Islet precursor cell (in vitro differentiated cells): ENCODE measurements at places on chromosomes 2 and 18.

DNA sequence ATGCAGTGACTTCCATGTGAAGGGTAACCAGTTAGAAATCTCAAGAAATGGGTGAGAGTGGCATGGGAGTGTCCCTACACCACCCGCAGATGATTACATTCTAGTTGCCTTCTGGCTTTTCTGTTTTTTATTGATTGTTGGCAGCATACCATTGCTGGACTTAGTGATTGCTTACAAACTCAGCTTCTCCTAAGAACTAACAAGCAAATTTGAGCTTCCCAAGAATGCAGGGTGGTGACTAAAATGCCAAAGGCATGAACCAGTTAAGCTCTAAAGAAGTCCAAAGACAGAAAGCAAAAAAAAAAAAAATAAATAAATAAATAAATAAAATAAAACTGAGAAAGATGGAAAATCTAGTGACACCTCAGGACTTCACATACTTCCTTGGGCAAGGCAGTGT lies 245.5 kb upstream of the PARD3B start:
- no peak for DNase-seq

DNA sequence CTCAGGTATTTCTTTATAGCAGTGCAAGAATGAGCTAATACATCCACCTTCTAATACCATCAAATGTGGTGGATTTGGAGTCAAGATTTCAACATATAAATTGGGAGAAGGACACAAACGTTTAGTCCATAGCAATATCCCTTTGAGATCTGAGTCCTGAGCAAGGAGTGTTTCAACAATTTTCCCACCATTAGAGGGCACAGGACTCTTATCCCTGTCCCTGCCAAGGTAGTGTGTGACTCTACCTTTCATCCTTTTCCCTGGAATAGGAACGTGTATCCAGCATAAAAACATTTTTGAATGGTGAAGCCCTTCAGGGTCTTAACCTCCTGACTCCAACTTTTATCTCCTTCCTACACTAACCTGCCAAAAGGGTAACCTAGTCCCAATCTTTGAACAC lies 181.3 kb upstream of the SRD5A2 start:
- no peak for DNase-seq

GRCh38 chr2:102046135-102046986 lies 54.6 kb downstream of the IL1R2 start:
- DNase-seq, result no peak

DNA sequence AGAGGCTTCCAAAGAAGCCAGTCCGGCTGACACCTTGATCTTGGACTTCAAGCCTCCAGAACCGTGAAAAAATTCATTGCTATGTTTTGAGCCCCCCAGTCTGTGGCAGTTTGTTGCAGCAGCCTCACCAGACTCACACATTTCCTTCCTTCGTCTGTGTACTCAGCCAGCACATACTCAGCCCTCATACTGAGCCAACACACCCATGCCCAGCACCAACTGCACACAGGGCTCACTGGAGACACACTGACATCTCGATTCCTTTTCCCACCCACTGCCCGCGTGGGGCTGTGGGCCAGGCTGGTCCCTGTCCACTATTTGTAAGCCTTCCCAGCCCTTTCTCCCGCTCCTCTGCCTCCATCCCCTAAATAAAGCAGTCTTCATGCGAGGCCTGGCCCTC lies 24.1 kb upstream of the NMUR1 start:
- no peak for DNase-seq

GRCh38 chr2:147925886-147926285 lies 81.1 kb downstream of the ACVR2A start:
- no peak for DNase-seq

GRCh38 chr2:217948351-217948791 lies 54.4 kb downstream of the TNS1 start:
- no peak for DNase-seq

GRCh38 chr2:74522516-74522915 lies 3.5 kb downstream of the DQX1 start:
- no peak for DNase-seq

DNA sequence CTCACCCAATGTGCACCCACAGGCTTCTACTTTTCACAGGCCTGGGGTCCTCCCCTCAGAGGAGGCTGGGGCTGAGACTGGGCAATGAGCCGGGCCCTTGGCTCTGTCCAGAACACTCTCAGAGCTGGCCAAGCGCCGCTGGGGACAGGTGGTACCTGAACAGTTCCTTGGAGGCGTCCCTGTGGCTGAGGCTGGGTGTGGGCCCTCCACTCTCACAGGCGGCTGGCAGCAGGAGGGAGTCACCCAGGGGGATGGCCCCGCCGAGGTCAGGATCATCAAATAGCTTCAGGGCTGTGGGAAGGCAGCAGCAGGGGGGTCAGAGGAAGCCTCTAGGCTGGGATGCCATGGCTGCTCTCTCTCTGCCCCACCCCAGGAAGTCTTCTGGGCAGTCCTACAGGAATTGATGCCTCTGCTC lies 27.1 kb downstream of the HS1BP3 start:
- DNase-seq, result peak; percentile 51

- peak; percentile 66 for DNase-seq
Observed at GRCh38 chr18:76875390-76876325, 53.3 kb downstream of the ZNF236 start.

GRCh38 chr2:86020984-86021383 lies 84.7 kb downstream of the POLR1A start:
- no peak for DNase-seq

- DNase-seq, result no peak
Observed at GRCh38 chr2:69013840-69014821, 1.2 kb downstream of the ANTXR1 start.

DNA sequence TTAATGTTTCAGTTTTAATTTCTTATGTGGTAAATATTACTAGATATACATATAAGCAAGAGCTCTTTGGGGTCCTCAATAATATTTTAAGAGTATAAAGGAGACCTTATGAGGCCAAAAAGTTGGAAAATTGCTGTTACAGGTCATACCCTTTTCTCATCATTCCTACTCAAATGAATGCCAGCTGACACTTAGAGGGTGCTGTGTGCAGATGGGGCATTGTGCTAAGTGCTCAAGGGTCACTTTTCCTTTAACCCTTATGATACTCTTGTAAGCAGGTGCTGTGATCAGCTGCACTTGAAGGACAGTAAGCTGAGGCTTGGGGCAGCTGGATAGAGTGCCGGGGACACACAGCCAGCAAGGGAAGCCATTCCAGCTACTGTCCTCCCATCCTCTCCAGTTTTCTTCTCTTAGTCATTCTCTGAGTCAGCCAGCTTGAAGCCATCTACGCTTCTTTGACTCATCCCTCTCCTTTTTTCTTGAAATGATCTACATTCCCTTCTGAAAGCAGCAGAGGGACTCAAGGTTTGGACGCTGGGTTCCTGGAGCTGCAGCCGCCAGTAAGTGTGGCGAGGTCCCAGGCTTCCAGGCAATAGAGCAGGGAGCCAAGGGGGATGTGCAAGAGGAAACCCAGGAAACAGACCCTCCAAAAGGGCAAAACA lies 42.0 kb upstream of the CREB1 start:
- DNase-seq, result peak; percentile 86

GRCh38 chr2:217916504-217917254 lies 86.1 kb downstream of the TNS1 start:
- DNase-seq, result no peak

GRCh38 chr2:75012080-75012479 lies 53.6 kb downstream of the POLE4 start:
- no peak for DNase-seq

GRCh38 chr2:231689124-231689893 lies 19.0 kb upstream of the PTMA start:
- DNase-seq, result no peak

DNA sequence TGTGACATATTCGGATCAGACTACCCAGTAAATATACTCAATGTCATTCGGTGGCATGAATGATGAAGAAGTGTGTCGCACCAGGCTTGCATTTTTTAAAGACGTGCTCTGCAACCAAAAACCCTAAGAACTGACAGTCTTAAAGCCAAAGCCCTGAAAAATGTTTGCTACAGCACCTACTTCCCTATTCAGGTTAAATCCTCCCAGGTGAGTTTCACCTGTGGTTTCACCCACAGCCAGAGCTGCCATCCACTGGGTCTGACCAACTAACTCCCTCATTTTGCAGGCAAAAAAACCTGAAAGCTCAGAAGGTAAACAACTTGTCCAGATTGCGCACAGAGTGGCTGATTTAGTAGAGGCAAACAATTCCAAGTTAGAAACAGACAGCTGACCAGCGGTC lies 222.3 kb upstream of the MGAT5 start:
- DNase-seq, result no peak
